ENCODE measurements at places on chromosomes 16 and 17.

DNA sequence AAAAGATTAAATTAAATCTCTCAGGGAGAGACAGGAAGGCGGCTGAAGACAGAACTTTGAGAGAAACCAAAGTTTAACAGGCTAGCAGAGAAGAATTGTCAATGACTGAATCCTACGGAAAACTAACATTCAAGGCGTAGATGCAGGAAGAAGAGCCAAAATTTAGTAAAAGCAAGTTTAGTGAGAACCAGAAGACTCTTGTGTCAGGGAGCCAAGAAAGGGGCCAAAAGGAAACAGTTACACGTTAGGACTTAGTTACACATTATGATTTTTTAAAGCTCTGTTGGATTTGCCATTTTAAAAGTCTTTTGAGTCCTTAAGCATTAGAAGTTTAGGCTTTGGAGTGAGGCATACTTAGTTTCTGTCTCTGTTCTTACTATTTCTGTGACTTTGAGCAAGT, 164.6 kb downstream of the CHD9 start:
- no peak for DNase-seq

GRCh38 chr16:27641260-27641659, 91.3 kb downstream of the KATNIP start:
- no peak for DNase-seq

- DNase-seq = no peak
Observed at GRCh38 chr16:51937771-51938170, 609.2 kb downstream of the TOX3 start.

DNA sequence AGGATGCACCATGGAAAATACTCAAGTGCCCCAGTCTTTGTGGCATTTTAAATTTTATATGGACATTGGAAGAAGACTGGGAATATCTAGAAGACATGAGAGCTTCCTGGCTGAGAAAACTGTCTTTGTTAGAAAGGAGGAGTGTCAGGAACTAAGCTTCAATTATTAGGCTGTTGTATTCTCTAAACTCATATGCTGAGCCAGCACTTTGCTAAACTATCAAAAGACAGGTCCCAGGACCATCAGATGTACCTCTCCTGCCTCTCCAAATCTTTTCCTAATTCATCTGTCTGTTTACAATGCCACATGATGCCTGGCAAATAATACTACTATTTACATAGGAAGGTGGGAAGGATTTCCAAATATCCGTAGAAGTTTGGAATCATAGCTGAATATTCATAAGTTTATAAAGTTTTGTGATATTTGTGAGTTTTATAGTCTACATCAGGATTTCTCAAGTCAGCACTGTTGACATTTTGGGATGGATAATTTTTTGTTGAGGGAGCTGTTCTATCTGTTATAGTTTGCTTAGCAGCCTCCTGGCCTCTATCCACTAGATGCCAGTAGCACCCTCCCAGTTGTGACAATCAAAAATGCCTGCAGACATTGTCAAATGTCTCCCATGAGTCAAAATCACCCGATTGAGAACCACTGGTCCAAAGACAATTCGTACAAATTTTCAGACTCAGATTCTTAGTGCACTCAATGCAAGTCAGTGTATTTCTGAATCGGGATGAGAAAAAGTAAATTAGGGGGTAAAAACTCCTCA, 61.2 kb upstream of the NETO2 start:
- DNase-seq = no peak

GRCh38 chr16:48914070-48914469, 304.1 kb upstream of the N4BP1 start:
- no peak for DNase-seq

- DNase-seq = no peak
Observed at GRCh38 chr16:84924331-84925091, 86.8 kb downstream of the ZDHHC7 start.

DNA sequence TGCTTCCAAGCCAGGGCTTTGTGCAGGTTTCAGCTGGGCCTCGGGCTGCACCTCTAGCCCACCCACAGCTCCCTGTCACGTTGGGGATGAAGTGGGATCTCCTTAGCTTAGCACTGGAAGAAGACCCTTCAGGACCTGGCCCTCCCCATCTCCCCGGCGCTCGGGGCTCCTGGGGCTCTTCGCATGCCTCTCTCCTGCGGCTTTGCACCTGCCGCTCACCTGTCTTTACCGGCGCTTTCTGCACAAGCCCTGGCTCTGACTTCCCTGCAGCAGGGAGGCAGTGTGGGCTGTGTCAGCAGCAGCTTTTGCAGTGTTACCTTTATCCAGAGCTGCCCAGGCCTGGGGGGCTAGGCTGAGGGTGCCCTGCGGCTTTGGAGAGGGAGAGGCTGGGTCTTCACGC, 52.3 kb downstream of the NT5M start:
- no peak for DNase-seq

DNA sequence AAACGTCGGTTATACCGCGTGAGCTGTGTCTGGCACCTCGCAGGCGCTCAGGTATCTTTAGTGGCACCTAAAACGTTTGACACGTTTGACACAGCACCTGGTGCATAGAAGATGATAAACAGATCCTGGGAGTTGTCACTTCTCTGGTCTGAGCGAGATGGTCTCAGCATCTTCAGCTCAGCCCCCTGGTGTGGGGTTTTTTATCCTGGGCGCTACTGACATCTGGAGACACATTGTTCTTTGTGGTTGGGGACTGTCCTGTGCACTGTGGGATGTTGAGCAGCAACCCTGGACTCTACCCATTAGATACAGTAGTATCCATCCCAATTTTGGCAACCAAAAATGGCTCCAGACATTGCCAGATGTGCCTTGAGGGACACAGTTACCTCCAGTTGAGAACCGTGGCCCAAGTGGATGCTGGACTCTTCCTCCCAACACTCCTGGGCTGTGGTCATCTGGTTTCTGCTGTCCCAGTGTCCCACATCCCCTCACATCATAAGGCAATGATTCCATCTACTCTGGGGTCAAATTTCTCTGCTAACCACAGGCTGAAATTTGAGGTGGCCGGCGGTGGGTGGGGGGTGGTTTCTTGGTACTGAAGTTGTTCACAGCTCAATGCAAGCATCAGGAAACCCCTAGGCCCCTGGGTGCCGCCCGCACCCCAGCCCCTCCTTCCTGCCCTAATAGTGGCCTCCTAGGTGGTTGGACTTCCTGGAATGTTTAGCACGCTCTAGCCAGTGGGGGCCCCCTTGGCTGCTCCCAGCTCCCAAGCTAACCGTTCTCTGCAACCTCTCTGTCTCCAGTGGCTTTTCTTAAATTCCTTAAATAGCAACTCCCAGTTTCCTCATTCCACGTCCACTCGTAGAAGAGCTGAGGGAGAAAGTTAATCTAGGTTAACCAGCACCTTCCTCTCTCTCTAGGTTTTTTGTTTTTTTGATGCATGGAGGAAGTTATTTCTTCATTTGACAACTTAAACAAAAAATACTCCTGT, 124.8 kb downstream of the ABCC1 start:
- DNase-seq = peak; percentile 2

- DNase-seq = no peak
Observed at GRCh38 chr17:81925860-81926450, 1.6 kb downstream of the MAFG start.

DNA sequence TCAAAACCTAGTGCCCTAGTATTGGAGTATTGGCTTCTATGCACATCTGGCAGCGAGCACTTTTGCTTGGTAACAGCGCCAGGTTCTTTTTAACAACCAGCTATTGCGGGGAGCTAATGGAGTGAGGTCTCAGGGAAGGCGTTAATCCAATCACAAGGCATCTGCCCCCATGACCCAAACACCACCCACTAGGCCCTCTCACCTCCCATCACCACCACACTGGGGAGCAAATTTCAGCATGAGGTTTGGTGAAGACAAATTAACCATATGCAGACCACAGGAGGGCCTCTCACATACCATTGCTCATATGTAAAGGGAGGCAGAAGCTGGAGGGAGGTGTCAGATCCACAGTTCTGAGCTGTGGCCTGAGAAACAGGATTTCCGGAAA, 893 bp upstream of the ODF4 start:
- no peak for DNase-seq

DNA sequence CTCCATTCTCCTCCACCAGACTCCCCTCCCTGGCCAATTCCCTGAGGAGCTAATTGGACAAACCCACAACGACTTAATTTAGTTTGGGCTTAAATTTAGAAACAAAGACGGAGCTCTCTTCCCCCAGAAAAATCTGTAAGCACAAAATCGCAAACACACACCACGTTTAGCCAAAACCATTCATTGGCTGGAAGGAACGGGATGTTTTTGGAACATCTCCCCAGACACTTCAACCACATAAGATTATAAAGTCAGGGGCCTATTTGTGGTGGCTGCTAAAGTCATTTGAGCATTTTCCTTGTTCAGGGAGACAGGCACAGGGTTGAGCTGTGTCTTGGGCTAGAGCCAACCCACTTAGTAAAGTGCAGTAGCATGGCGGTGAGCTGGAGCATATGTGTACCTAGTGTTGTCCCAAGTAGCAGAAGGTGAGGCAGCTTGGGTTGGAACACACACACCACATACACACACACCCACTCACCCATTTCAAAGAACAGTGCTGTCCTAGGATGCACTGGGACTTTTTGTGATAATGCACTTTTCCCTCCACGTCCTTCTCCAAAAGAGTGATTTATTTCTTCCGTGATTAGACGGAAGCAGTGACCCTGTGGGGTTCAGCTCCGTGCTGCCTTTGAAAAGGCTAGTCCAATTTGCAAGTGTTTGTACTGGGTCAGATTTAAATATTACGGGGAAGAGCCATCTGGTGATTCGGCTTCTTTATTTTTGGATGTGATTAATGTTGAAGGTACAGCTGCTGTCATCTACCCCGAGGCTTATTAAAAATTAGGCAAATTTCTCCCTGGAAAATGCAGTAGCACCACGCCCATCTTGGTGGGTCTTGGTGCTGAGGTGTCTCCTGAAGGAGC, 32.2 kb downstream of the ELAC2 start:
- DNase-seq = no peak

DNA sequence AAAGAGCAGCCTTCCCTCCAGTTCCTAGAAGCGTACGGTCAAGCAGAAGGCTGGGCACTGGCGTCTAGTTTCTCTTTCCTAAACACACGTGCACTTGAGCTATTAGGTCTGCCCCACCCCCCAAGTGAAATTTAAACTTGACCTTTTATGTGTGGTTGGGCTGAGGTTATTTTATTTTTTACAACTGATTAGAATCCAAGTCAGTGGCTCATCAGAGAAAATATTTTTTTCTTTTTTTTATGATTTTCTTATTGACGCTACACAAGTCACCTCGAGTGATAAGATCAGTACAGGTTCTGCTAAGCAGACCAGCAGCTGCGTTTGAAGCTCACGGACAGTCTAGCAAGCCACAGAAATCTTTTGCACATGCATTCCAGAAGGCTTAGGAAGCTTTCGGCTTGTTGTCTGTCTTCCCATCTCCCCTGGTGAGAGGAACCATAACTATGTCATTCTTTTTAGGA, 95.1 kb downstream of the ZFHX3 start:
- DNase-seq = no peak

GRCh38 chr17:47973541-47973940, 2.6 kb downstream of the CDK5RAP3 start:
- no peak for DNase-seq

GRCh38 chr17:82893779-82894178, 54.0 kb upstream of the ZNF750 start:
- DNase-seq = no peak

DNA sequence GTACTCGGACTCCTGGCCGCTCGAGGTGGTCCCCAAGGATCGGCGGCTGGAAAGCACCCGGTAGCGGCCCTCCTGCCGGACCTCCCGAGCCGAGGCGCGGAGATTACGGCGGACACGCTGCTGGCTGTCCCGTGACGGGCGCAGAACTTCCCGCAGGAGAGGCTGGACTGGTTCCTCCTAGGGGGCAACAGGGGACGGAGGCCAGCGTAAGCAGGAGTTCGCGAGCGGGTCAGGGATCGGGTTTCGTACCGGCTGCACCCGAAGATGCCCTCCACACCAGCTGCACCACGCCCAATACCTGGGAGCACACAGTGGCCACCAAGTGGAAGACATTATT, 341 bp downstream of the SLC7A6OS start:
- no peak for DNase-seq

DNA sequence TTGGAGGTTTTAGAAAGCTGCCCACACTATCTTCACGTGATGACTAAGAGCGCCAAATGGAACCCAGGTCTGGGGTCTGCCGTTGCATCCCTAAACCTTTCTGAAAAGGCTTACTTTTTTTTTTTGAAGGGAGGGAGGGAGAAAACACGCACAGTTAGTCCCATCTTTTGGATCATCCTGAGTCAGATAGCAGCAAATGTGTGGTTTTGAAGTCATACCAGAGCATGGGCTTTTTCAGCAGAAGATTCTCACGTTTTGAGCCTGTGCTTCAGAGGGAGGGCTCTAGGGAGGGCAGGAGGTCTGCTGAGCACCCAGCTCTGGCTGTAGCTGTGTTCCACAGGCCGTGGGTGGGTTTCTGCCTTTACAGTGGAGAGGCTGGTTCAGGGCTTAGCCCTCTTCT, 194.7 kb downstream of the SNX29 start:
- DNase-seq = no peak

GRCh38 chr17:38969281-38969680, 2.1 kb upstream of the FBXO47 start:
- no peak for DNase-seq

- DNase-seq = no peak
Observed at GRCh38 chr16:57628008-57628781, at the start of gene ADGRG1. Gene ADGRG1 (plus strand): TSS chr16:57628630. CDS start chr16:57650288, 21,658 bp downstream.

GRCh38 chr16:50326835-50327465, 41.8 kb downstream of the BRD7 start:
- peak; percentile 64 for DNase-seq

DNA sequence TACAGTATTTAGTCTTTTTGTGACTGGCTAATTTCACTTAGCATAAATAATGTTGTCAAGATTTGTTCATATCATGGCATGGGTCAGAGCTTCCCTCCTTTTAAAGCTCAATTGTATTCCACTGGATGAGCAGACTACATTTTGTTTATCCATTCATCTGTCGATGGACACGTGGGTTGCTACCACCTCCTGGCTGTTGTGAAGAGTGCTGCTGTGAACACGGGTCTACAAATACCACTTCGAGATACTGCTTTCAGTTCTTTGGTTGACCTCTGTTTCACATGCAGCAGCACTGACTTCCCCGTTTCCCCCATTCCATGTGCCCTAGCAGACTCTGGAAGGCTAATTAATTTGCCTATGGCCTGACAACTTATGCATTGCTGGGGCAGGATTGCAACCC, 285.4 kb downstream of the SHISA9 start:
- DNase-seq = no peak

- no peak for DNase-seq
Observed at GRCh38 chr16:81679721-81680430, 99.2 kb upstream of the PLCG2 start.

DNA sequence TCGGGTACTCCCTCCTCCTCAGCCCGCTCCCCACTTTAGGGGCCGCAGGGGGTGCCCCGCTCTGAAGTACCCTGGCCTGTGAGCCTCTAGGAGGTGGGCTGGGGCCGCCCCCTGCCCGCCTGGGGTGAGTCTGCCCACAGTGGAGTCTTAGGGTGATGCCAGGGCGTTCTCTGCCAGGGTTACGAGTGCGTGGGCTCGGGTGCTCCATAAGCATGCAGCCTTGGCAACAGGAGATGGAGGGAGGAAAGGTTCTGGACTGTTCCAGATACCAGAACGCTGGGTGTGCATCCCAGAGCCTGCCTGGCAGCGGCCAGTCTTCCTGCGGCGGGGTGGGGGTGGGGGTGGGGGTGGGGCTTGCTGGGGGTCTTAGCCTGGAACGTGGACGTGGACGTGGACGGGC, 15.9 kb downstream of the CACNA1H start:
- no peak for DNase-seq

GRCh38 chr17:40190197-40191021, 13.1 kb downstream of the RAPGEFL1 start:
- no peak for DNase-seq
